CD4-positive, CD25-positive, alpha-beta regulatory T cell (primary cell): ENCODE measurements at places on chromosomes 3 and 15.
A peak's percentile ranks its signal among the peaks of the same experiment; 100 is the strongest.

- no peak for DNase-seq
- H3K27ac ChIP-seq: no peak overlapping the region
- no peak overlapping the region for H3K4me3 ChIP-seq
- no peaks in the 10 kb centered on the region for H3K36me3 ChIP-seq
- no peaks in the 10 kb centered on the region for H3K27me3 ChIP-seq
- no peaks in the 10 kb centered on the region for H3K4me1 ChIP-seq
Measured at GRCh38 chr15:99507504-99508310, 58.1 kb upstream of the MEF2A start.

GRCh38 chr3:182445576-182445975, 347.7 kb upstream of the ATP11B start:
- DNase-seq: no peak
- H3K27me3 ChIP-seq: no peaks in the 10 kb centered on the region
- no peaks in the 10 kb centered on the region for H3K36me3 ChIP-seq
- H3K4me1 ChIP-seq: no peaks in the 10 kb centered on the region
- no peak overlapping the region for H3K27ac ChIP-seq

DNA sequence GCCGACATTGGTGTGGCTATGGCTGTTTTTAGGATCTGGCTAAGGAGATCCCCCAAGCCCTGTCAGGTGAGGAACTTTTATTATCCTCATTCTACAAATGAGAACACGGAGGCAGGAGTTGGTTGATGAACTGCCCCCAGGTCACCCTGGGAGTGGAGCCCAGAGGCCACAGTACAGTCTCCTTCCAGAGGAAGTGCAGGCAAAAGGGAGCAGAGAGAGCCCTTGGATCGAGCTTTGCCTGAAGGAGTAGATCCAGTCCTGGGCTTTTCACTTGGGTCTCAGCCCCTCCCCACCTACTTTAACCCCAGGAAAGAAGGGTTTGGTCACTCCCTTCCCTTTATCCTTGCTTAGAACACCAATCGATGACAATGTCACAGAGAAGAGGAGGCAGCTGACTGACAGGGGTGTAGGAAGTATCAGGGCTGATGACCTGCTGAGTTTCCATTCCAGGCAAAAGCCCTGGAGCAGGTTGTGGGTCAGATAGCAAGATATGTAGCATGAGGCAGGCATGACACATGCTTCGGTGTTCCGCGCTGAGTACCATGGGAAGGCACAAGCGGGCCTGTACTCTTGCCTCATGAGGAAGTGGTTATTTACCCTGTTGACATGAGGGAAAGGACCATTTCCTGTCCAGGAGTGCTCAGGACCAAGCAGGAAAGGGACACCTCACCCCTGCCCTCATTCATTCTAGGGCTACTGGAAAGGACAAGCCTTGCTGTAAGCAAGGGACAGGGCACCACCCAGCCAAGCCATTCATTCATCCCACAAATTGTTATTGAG, 5.8 kb upstream of the PLA2G4D start:
- H3K27ac ChIP-seq: no peak overlapping the region
- H3K27me3 ChIP-seq: no peaks in the 10 kb centered on the region
- H3K4me1 ChIP-seq: no peaks in the 10 kb centered on the region

- H3K4me1 ChIP-seq: no peaks in the 10 kb centered on the region
- no peaks in the 10 kb centered on the region for H3K27me3 ChIP-seq
- peaks cover 52% of the 10 kb centered on the region for H3K36me3 ChIP-seq
- DNase-seq: no peak
- H3K27ac ChIP-seq: no peak overlapping the region
Measured at GRCh38 chr3:66439666-66440344, 61.0 kb downstream of the LRIG1 start.

DNA sequence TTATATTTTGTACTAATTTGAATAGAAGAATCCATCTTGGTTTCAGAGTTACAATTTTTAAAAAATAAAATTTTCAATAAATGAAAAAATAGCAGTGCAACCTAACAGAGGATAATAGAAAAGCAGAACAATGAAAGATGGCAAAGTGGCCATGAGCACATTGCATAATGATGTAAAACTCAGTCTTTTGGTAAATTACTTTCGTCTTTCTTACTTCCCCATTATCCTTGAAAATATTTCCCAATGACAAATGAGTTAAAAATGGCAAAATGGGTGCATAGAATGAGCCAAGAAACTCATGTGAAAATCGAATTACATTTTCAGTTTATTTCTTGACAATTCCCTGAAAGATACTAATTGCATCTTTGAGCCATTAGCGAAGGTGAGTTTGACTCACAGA, 236.4 kb downstream of the CDIN1 start:
- H3K36me3 ChIP-seq: no peaks in the 10 kb centered on the region
- H3K27me3 ChIP-seq: no peaks in the 10 kb centered on the region
- DNase-seq: no peak
- H3K27ac ChIP-seq: no peak overlapping the region

DNA sequence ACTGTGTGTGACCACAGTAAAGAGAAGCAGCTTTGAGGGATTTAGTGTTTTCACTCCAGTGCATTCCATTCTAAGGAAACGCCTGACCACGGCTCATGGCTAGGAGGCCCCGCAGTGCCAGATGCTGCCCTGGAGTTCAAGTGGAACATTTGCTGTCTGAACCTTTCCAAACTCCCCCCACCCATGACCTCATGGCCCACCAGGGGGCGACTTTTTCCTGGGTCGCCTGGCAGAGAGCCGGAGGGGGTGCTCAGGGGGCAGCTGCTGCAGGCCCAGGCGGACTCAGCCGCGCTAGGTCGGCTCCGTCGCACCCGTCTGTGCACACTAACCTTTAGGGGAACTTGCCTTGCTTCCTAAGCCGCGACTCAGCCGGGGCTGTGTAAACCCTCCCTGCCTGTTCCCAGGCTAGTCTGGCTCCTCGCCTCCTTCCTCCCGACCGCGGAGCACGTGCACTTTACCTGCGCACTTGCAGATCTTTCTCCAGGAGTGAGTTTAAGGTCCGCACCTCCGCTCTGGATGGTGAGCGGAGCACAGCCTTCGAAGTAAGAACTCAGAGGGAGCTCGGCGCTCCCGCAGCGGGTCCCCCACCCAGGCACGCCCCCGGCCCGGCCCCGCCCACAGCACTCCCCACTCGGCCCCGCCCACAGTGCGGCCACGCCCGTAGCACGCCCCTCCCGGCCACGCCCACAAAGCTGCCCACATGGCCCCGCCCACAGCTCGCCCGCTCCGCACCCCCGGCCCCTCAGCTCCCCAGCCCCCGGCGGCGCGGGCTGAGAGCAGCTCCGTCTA, at the start of gene OCA2:
OCA2 (minus strand) TSS at position 550 of the 789 bp plus-strand sequence. CDS start 17,441 bp downstream, outside the sequence.
- no peak within 1 kb of the TSS for H3K27ac ChIP-seq
- DNase-seq: peak; percentile 46

DNA sequence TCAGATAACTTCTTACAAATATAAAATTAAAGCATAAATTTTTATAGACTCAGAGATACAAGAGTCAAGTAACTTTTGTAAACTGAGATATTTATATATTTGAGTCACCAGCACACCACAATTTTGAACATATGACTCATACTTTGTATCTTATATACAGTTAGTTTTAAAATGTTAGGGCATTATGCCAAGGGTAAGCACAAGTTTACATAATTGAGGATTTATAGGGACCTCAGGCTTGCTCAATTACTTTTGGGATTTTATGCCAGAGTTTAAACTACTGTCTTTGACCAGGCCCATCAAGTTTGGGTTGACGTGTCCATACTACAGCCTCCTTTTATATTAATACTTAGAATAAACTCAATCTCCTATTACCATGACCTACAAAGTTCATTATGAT, 7.4 kb upstream of the FGF7 start:
- H3K27ac ChIP-seq: no peak overlapping the region
- H3K4me3 ChIP-seq: no peak overlapping the region
- no peaks in the 10 kb centered on the region for H3K27me3 ChIP-seq
- no peaks in the 10 kb centered on the region for H3K4me1 ChIP-seq
- H3K36me3 ChIP-seq: no peaks in the 10 kb centered on the region

DNA sequence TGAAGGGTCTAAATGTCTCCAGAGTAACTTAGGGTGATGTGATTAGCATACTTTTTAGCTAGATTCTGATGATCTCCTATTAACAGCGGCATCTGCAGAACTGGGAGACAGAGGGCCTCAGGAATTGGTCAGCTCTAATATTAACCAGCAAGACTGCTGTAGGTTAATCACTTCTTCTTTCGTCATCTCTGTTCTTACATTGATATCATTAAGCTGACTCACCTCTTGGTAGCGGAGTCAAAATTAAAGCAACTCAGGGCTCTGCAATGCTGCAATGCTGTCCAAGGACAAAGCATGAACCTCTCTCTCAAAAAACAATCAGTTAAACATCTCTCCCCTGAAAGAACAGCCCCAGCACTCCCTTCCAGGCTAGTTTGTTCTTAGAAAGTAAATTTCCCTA, 57.5 kb upstream of the TRA2B start:
- H3K27ac ChIP-seq: no peak overlapping the region
- H3K4me1 ChIP-seq: no peaks in the 10 kb centered on the region
- no peak for DNase-seq
- H3K36me3 ChIP-seq: no peaks in the 10 kb centered on the region
- no peak overlapping the region for H3K4me3 ChIP-seq
- H3K27me3 ChIP-seq: no peaks in the 10 kb centered on the region

- no peak overlapping the region for H3K27ac ChIP-seq
- DNase-seq: no peak
- no peaks in the 10 kb centered on the region for H3K27me3 ChIP-seq
- no peak overlapping the region for H3K4me3 ChIP-seq
- H3K36me3 ChIP-seq: no peaks in the 10 kb centered on the region
- no peaks in the 10 kb centered on the region for H3K4me1 ChIP-seq
Measured at GRCh38 chr3:71628522-71628921, 45.0 kb upstream of the FOXP1 start.

DNA sequence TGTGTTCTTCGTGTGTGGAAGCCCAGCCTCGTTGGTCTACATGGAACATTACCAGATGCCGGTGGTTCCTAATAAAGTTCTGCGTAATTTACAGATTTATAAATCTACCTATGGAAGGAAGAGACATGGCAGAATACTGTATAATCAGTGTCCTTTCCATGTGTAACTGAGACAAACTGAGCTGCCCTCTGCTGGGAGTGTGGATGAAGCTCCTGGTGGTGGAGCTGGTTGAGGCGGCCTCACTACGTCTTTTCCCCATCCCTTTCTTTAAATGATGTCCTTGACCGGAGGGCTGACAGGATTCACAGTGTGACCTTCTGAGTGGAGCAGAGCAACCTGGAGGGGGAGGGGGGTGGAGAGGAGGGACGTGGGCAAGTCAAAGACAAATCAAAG, 267.0 kb upstream of the CHRM5 start:
- no peaks in the 10 kb centered on the region for H3K4me1 ChIP-seq
- no peaks in the 10 kb centered on the region for H3K36me3 ChIP-seq
- no peak overlapping the region for H3K27ac ChIP-seq

- H3K36me3 ChIP-seq: no peaks in the 10 kb centered on the region
- H3K4me3 ChIP-seq: no peak overlapping the region
- no peak overlapping the region for H3K27ac ChIP-seq
Measured at GRCh38 chr3:127849368-127849767, 27.1 kb upstream of the MGLL start.
